ENCODE measurements at places on chromosomes 3 and 15.

DNA sequence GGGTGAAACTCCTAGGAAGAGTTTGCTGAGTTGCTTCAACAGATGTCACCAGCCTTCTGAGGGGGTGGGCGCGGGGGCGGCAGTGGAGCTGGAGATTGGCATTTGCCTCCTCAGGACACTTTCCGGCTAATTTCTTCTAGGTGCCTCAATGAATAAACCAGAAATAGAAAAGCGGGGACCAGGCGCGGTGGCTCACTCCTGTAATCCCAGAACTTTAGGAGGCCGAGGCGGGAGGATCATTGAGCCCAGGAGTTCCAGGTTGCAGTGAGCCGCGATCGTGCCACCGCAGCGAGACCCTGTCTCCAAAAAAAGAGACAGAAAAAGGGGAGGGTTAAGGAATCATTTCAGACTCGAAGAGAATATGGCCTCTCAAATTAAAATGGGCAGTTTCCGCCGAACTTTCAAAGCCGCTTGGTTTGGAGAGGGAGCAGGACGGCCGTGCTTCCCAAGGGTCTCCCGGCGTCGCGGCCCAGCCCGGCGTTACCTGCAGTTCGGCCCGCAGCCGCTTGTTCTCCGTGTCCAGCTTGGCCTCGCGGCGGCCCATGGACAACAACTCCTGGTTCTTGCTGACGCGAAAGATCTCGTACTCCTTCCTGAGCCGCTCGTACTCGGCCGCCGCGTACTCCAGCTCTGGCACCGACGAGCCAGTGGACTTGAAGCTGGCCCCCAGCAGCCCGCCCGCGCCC, 587 bp downstream of the NPHP3 start:
- no peak for DNase-seq

- no peak for DNase-seq
These were observed 617.5 kb upstream of the NECTIN3 start for GRCh38 chr3:110454066-110454465.

GRCh38 chr3:181250714-181251113, 261.2 kb upstream of the DNAJC19 start:
- no peak for DNase-seq

DNA sequence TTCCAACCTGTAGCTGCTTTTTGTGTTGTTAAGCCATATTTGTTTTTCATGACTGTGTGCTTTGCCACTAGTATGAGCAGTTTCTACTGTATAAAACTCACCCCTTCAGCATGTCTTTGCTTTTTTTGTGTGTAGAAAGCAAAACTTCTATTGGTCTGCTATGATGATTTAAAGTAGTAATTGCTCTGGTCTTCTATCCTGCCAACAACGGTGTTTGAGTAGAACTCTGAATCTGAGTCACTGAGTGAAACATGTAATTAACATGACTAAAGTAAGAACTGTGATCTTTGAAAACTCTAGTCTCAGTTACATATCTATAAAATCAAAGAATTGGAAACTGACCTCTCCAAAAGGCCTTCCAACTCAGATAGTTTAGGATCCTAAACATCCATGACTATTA, 133.6 kb downstream of the TPRG1 start:
- DNase-seq: no peak

- DNase-seq: no peak
These were observed 176.5 kb downstream of the MEX3B start for GRCh38 chr15:81869161-81869954.

DNA sequence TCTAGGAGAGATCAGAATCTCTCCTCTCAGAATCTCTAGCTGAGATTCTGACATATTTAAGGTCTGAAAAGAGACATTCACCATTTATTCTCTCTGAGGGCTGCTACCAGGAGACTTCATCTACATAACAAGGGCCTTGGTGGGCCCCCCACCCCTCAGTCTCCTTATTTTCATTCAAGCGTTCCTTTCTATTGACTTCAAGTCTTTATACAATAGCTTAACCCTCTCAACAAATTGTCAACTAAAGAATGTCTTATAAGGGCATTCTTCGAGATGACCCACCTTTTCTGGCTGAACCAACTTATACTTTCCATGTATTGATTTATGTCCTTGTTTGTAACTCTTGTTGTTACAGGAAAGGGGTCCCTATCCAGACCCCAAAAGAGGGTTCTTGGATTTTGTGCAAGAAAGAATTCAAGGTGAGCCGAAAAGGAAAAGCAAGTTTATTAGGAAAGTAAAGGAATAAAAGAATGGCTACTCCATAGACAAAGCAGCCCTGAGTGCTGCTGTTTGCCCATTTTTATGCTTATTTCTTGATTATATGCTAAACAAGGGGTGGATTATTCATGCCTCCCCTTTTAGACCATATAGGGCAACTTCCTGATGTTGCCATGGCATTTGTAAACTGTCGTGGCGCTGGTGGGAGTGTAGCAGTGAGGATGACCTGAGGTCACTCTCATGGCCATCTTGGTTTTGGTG, 209.5 kb upstream of the ALCAM start:
- no peak for DNase-seq

- no peak for DNase-seq
These were observed 17.3 kb downstream of the MRPS11 start for GRCh38 chr15:88484682-88485331.

- no peak for DNase-seq
These were observed 5.4 kb downstream of the PARL start for GRCh38 chr3:183879243-183879642.

GRCh38 chr3:43268636-43269035, 17.7 kb upstream of the SNRK start:
- DNase-seq: no peak

- no peak for DNase-seq
These were observed 84.5 kb upstream of the ATP10A start for GRCh38 chr15:25947323-25948314.

DNA sequence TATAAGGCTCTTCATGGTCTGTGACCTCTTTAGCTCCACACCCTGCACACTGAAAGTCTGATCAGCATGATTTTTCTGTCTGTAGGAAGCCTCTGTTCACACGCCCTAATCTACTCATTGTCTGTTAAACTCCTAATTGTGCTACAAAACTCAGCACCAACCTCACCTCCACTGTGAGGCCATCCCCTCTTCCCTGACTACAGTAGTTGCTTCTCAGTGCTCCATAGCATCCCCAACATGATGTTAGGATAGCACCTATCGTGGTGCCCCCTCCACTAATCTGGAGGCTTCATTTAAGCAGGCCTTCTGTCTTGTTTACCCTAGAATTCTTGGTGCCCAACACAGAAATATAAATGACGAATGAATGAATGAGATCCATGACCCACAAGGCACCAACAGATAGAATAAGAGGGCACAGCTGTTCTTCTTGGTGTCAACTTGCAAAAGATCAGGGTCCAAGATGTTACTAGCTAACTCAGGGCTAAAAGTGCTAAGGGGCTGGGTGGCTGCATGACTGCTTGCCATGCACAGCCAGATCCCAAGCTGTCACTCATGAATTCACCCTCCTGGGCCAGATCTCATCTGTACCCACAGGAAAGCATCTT, 55.2 kb upstream of the HEG1 start:
- DNase-seq: no peak

GRCh38 chr3:68809596-68809995, 122.8 kb downstream of the TAFA4 start:
- no peak for DNase-seq

Data from stimulated activated CD8-positive, alpha-beta memory T cell treated with anti-CD3 and anti-CD28 coated beads, Interleukin-15, amount 100 ng/mL, for 48 hours (primary cell).